ENCODE measurements at places on chromosomes 4 and X.

DNA sequence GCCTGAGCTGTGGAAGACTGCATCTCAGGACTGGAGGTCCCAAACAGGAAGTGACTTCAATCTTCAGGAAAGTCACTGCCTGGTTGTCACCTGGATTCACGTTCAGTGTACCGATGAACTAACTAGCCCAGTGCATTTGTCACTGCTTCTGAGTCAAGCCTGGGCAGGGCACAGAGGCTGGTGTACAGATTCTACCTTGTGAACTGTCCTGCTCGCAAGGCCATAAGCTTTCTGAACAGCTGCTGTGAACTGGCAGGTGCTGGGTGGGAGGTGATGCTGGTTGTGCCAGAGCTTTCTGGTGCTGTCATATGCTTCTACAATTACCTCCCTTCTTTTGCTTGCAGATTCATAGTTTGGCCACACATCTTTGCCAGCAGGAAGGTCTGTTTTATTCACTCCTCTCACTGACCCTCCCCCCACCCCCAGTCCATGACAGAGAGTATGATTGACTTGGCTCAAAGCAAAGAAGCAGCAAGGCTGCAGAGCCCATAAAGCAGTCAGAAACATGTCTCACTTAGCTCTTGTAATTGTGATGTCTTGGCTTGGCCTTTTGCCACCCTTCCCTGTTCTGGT is 40.5 kb downstream of the ZCCHC12 start:
- DNase-seq = no peak

DNA sequence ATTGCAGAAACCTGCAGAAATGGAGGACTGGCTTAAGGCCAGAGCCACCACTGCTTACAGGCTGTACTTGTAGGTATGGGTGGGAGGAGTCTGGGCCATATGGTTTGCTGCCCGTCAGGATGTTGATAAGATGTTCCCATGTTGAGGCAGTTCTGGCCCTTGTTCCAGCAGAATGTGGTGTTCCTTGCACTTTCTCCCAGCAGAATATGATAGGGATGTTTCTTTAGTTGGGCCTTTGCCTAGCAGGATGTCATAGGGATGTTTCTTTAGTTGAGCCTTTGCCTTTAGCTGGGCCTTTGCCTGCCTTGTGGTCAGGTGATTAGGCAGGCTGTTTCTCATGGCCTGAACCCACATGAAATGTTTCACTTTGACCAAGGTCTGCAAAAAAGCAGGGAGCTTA is 139.1 kb upstream of the PAQR3 start:
- DNase-seq = peak; percentile 18

DNA sequence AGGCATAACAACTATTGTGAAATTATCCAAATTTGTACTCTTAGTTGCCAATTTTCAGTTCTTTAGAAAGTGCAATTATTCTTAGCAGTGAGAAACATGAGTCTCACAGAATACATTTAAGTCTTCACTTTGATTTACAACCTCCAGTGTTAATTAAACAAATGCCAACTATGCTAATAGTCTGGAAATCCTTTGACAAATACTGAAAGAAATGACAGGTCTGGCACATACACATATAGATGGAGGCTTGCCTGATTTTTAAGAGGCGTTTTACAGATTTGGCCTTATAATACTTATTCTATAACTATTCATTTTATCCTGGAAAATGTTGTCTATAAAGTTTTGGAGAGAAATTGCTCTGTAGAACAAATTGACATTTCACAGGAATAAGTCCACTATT is 320.1 kb downstream of the TRIML1 start:
- no peak for DNase-seq

- no peak for DNase-seq
These were observed 89.3 kb upstream of the UGT8 start for GRCh38 chr4:114509340-114509739.

- DNase-seq = peak; percentile 88
These were observed 9.3 kb downstream of the ZNF185 start for GRCh38 chrX:152907084-152907651.

GRCh38 chr4:47490550-47490949 is 5.5 kb downstream of the ATP10D start:
- no peak for DNase-seq

GRCh38 chrX:44392767-44393166 is 49.3 kb upstream of the EFHC2 start:
- no peak for DNase-seq

DNA sequence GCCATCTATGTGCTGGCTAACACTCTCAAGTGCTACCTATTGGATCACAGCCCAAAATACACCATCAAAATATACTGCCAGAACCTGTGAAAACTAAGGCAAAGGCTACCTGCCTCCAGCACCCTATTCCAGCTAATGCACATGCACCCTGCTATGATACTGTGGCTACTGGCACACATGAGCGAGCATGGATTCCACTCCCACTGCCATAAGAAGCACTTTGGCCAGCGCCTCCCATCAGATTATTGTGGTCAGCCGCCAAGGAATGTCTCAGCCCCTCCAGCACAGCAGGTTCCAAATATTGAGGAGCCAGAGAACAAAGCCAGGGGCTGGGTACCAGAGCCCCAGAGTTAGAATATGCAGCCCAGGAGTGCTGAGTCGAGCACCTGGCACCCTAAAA is 32.5 kb upstream of the TMPRSS11F start:
- peak; percentile 33 for DNase-seq

GRCh38 chr4:60562334-60562733 is 637.8 kb upstream of the ADGRL3 start:
- no peak for DNase-seq

DNA sequence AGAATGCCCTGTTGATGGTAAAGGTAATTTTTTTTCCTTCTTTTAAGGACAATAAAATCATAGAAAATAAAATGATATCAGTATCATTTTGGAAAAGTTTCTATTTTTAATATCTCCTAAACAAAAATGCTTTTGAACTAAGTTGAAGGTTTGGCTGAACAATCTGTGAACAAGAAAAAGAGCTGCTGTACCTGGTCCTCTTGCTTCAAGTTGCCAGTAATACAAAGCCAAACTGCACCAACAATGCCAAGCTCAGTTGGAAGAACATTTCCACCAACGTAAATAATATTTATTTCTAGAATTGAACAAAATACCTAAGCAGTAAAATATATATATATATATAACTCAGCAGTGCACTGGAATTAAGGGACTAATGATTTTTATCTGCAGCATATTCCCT is 132.8 kb downstream of the CAMK2D start:
- DNase-seq = no peak

Data from astrocyte of the hippocampus (primary cell).